Suprapubic skin (tissue), 4 donors: ENCODE measurements at places on chromosomes 13 and 19.

DNA sequence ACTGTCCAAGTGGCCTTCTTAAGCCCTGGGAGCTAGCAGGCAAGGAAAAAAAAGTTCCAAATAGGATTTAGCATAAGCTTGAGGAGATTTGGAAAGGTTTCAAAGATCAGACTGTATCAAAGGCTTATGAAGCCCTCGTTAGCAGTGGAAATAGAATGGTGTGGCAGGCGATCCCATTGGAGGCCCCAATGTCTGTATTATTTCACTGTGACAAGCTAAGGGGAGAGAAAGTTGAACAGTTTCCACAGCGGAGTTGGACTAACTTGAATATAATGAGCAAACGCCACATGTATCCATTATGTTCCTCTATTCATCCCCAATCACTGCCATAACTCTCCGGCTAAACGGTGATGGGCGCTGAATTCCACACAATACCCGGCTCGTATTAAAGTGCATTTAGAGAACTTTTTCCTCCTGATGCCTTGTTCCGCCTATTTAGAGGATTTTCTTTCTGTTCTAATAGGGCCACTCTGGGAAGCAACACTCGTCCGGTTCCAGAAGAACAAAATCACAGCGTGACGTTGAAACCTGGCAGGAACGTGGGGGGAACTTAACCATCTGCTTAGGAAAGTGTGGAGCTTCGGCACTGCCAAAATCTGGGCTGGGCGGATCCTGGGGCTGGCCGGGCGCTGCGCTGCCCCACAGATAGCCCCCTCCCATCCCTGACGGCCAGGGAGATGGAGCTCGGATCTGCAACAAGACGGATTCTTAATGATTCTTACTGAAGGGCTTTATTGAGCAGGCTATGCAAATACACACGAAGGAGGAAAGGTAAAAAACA, 1.0 kb upstream of the PCDH8 start:
- no peak for DNase-seq

DNA sequence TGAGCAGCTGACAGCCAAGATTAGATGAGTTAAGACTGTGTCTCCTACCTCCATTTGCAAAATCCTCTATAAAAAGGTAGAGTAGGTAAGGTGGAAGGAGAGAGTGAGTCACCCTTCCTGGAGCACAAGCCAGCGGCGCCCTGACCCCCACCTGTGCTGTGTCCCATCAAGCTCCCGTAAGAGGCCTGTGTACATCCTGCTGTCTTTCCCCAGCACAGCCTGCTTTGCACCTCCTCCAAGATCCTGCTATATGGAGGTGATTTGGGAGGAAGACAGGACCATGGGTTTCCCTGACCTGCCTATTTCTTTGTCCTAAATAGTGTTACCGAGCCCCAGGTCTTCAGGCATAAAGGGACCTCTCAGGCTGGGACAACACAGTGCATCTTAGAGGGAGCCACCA, 62.3 kb upstream of the UQCRFS1 start:
- peak; percentile 54 for DNase-seq

- no peak for DNase-seq
These were observed 31.5 kb upstream of the RNF113B start for GRCh38 chr13:98208606-98209005.

- DNase-seq: no peak
These were observed 7.9 kb upstream of the KLK8 start for GRCh38 chr19:51009061-51009891.

GRCh38 chr13:94822356-94822755, 110.0 kb upstream of the SOX21 start:
- no peak for DNase-seq
